CD14-positive monocyte (primary cell): ENCODE measurements at places on chromosomes 5 and 9. TPM values are rescaled to one million over a fixed set of nuclear protein-coding genes. Genes with fewer than 3 reads are reported as not detected.
A peak's percentile ranks its signal among the peaks of the same experiment; 100 is the strongest.

Gene IRX2
- not detected in 2 replicates for polyA plus RNA-seq

Gene INSYN2B
- 0.17 TPM for polyA plus RNA-seq

Gene DCTN3
- polyA plus RNA-seq = 120 and 135 TPM in 2 replicates

Gene DROSHA
- polyA plus RNA-seq = 2.2 TPM

Gene PKD2L2
- polyA plus RNA-seq = not detected in 2 replicates

Gene MYORG
- 0.05 TPM for polyA plus RNA-seq

Gene BARHL1
- polyA plus RNA-seq = not detected

DNA sequence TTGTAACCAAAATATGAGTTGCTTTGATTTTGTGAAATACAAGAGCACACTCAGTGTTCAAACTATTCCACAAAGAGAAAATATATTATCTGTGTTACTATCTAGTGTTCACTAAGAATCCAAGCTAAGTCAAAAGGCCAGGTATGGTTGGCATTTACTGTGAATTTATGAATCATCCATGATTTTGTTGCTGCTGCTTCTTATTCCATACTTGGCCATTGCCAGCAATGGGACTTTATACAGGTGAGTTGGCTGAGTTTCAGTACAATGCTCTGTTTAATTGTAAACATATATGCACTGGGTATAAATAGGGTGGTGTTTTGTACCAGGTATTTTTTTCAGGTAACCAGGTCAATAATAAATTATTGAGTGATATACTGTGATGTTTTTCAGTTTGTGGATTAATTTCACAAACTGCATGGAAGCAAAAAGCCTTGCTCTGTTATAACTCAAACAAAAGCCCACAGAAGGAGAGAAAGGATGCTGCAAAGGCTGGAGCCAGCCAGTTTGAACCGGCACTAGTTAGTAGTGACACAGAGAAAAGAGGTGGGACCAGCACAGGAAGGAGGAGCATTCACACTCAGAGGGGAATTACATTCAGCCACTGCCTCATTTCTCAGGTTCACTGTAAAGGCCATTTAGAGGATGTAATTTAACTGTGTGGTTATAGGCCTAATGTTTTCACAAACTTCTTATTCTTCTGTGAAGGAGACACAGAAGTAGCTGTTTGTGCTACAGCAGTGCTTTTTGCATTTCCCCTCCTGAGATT, 381.8 kb downstream of the ADGRV1 start:
- DNase-seq = no peak

DNA sequence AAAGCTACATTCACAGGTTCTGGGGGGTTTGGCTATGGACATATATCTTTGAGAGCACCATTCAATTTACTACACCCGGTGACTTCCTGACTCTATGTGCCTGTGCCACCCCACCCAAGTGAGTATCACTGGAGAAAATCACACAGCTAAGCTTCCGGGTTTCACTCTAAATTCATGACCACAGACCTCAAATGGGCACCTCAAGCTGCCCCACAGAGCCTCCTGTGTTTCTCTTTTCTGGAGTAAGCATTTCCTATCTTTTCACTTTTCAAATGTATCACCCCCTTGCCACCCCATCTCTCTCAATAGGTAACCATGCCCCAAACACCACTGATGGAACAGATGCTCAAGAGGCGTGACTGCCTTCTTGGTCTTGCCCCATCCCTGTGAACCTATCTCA, 49.2 kb upstream of the NEK6 start:
- peak; percentile 37 for DNase-seq

DNA sequence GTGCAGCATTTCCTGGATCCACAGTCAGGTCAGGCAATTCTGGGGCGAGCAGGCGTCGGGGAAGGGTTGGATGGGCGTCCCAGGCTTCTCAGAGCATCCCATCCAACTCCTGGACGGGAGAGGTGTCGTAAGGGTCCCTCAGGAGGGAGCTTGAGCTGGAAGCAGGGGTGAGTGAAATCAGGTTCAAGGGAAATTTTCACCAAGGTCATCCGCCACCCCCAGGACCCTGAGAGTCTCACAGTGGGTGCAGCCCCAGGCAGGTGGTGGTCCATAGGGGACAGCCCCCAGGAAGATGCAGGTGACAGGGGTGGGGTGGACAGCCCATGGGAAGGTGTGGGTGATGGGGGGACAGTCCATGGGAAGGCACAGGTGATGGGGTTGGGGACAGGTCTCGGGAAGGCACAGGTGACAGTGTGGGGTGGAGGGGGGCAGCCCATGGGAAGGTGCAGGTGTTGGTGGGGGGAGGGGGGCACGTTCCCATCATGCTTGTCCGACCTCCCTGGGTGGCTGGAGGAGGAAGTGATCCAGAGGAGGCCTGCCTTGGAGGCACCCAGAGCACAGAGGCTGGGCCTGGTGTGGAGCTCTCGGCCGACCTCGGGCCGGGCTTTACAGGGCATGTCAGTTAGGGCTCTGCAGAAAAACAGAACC, 48.9 kb downstream of the AHRR start:
- DNase-seq = no peak

DNA sequence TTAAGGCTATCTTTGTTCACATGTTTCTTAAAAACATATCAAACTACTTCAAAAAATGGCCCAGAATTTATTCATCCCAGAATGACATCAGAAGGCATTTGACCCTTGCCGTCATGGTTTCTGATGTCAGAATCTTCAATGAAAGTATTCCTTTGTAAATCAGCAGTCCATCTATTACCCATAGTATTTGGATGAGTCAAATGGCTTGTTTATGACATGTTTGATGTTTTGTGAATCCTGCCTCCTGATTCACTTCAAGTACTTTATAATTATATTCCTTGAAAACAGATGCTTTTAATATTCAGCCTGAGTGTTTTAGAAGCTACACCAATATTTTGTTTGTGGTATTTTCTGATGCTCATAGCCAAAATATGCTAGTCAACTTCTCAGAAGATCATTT, 200.8 kb upstream of the MEF2C start:
- DNase-seq = no peak

GRCh38 chr5:29197631-29198454, 1995.6 kb upstream of the CDH6 start:
- no peak for DNase-seq

- DNase-seq = no peak
Measured at GRCh38 chr9:130040984-130041647, 1.9 kb downstream of the FNBP1 start.

- no peak for DNase-seq
Measured at GRCh38 chr9:105413525-105413924, 34.3 kb upstream of the FSD1L start.

GRCh38 chr5:34833090-34833489, 5.9 kb upstream of the TTC23L start:
- no peak for DNase-seq

- DNase-seq = no peak
Measured at GRCh38 chr5:54841481-54841880, 143.9 kb downstream of the ESM1 start.

DNA sequence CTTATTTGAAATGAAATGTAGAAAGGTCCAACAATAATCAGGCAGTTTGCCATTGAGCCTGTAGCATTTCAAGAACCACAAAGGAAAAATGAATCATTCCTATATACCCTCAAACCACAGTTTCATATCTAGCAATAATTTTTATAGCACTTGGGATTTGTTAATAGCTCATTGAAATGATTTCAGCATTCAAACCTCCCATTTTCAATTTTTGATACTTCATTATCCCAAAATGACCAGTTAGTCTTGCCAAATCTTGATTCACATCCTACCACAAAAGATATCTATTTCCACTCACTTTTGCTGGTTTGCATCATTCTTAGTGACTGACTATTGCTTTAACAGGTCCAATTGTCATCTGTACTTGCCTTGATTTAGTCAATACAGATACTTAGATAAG, 790.1 kb downstream of the TLE1 start:
- no peak for DNase-seq

GRCh38 chr5:161302559-161302958, 244.0 kb downstream of the GABRB2 start:
- DNase-seq = no peak

DNA sequence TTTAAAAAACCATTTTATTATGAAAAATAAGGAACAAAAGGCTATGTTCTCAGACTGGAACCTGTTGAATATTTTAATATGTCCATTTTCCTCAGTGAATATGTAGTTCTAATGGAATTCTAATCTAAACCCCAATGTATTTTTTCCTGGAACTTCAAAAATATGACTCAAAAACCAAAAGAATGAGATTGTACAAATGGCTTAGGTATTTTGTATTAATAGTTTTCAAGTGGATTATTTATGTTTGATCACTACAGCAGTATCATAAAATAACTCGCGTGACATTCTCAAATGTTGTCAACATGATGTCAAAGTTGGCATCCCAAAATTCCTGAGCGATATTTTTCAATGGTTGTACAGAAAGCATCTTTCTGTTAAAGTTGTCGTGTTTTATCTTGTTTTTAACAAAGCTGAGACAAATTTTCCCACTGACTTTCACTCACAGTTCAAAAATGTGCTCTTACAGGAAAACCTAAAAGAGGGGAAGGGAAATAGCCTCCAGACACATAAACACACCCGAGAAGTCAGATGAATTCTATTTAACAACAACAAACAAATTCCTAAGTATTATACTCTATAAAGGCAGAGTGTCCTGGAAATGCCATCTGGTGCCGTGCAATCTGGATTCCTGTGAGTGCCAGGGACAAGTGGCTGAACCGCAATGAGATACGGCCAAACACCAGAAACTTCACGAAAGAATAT, 68.1 kb upstream of the TAS2R1 start:
- no peak for DNase-seq

DNA sequence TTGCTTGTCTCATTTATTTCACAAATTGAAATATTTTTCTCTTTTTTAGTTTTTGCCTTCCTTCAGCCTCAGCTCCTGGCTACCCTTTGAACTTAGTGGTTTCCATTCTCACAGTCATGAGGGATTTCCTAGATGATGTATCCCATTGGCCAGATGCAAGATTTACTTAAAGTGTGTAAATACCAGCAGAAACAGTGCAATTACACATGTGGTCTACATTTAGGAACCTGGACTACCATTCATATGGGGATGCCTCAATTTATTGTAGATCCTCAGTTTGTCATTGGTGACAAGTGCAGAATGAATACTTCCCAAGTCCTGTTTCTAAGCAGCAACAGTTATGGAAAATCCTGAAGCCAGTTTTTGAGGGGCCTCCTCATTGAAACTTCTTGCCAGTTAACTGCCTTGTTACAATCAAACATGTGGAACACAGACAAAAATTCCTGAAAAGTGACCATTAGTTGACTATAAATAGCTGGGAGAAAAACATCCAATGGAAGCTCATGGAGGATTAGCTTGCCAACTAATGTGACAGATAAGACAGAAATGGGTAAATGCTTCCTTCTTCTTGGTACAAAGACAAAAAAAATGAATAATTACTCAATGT, 113.6 kb upstream of the FER start:
- DNase-seq = no peak

GRCh38 chr5:83516377-83516776, 44.8 kb downstream of the VCAN start:
- no peak for DNase-seq

- no peak for DNase-seq
Measured at GRCh38 chr9:121675381-121675780, 23.9 kb downstream of the DAB2IP start.

DNA sequence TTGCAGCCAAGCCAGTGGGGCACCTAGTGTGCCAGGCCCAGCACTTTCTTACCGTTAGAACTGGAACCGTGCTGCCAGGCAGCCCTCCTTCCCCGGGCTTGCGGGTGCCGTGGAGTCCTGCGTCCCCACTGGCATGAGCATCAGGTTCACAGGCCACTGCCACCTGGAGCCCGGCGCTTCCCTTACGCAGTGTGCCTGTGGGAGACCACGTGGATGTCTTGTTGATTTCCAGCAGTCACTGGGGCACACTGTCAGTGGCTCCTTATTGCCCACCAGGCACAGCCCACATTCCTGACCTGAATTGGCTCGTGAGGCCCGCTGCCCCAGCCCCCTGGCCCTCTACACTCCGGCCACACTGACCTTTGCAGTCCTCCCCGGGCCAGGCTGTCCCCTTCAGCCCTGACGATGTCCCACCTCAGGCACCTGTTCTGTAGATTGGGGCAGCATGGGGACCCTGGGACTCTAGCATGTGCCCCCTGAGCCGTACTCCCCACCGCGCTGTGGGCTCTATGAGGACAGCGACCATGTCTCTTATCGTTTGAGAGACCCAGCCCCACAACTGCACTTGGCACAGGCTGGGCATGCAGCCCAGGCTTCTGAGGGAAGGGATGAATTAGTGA, 10.4 kb upstream of the CEL start:
- no peak for DNase-seq

DNA sequence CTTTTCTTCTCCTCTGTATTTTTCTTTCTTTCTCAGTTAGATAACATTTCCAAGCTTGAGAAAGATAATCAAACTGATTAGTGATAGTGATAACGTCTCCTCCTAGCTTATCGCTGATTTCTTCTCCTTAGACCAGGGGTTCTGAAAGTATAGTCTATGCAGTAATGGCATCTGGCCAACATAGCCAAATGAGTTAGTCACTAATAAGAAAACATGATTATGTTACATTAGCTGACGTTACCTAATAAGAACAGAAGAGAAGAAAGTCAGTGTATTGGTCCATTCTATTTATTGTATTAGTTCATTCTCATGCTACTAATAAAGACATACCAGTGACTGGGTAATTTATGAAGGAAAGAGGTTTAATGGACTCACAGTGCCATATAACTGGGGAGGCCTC, 111.2 kb downstream of the STRBP start:
- DNase-seq = no peak

DNA sequence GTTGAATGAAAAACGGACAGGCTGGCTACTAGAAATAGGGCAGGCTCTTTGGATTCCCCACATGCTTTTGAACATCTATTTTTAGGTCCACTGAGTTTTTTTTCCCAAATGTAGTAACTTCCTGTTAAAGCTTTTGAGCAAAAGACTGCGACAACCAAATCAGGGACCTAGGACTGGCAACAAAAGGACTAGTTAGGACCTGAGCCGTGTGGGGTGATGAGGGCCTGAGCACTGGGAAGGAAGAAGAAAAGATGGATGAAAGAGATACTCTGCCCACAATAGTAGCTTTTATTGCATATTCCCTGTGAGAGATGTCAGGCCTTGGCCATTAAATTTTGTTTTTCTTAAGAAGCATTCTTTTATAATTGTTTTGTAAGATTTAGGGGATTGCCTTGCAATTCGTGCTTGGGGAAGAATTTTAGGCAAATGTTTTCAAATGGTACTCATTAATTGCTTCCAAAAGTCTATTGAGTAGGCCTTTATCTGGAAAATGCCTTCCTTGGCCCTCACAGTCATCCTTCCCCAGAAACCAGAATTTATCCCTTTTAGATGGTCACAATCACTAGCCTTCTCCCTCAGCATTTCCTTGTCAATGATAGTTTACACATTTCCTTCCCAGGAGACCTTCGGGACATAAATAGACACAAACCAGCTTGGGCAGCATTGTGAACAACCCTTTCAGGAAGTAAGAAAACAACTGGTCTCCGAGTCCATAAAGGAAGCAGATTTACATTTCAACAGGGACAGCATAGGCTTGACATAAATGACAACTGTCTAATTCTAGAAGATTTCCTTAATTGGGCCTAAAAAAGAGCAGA, 166.5 kb downstream of the RMI1 start:
- DNase-seq = no peak
